ENCODE measurements at places on chromosomes 11 and 22.

DNA sequence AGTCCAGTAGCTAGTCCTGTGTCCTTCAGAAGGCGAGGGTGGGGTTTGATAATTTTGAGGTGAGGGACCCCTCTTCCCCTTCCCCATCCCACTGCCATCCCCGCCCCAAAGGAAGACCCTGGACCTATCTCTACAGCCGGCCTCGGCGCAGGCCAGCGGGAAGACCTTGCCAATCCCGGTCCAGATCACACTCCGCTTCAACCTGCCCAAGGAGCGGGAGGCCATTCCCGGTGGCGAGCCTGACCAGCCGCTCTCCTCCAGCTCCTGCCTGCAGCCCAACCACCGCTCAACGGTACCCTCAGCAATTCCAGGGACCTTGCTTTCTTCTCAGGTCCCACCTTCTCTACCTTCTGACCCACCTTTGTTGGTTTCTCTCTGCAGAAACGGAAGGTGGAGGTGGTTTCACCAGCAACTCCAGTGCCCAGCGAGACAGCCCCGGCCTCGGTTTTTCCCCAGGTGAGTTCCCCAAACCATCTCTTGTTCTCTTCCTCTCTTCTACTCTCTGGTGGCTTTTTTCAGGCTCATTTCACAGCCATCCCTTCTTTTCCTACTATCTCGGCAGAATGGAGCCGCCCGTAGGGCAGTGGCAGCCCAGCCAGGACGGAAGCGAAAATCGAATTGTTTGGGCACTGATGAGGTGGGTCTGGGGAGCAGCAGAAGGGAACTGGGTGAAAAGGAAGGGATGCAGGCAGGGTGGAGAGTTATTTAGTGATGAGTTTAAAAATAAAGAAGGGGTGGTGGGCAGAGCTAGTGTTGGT lies 1.3 kb downstream of the KAT5 start:
- DNase-seq, result no peak

DNA sequence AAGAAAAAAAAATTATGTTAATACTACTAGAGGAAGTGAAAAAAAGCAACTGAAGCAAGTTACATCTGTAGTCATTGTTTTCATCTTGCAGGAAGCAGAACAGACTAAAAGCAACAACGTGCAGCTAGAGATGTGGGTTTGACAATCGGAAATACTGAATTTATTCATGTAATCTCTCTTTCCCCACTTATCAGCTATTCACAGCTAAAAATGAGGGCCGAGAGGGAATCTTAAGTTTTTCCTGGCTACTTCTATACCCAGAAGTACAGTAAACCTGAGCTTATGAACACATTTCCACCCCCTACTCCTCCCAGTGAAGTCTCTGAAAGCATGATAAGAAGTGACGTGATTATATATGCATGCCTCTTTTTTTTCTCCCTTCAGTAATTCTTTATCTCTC lies 116.5 kb downstream of the SPON1 start:
- no peak for DNase-seq

DNA sequence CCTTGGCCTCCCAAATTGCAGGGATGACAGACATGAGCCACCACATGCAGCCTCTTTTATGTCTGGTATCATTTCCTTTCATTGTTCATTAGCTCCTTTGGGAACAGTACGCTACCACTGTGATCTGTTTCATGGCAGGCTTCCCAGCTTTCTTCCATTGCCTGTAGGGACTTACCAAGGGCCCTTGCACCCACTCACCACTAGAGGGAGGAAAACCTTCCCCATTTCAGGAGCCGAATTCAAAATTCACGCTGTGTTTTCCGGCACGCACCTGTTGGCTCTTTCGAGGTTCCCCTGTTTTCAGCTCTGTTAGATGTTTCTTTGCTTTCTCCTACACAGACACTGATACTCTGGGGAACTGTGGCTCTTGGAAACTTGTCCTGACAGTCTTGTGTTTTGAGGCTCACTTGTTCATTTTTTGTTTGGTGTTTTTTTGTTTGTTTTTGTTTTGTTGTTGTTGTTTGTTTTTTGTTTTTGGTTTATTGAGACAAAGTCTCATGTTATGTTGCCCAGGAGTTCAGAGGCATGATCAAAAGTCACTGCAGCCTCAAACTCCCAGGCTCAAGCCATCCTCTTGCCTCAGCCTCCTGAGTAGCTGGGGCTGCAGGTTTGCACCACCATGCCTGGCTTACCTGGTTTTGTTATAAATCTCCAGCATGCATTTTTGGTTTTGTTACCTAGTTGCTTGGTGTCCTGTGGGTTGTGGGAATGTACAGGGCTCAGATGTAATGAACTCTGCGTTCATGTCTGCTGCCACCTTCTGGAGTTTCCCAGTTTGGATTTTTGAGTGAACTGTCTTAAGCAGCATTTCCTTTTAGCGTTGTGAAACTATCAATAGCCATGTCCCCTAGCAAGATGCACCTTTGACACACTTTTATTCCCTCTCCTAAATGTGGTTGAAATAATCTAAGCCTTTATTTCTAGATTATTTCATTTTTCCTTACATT lies 2.3 kb downstream of the KRTAP5-11 start:
- DNase-seq, result no peak

DNA sequence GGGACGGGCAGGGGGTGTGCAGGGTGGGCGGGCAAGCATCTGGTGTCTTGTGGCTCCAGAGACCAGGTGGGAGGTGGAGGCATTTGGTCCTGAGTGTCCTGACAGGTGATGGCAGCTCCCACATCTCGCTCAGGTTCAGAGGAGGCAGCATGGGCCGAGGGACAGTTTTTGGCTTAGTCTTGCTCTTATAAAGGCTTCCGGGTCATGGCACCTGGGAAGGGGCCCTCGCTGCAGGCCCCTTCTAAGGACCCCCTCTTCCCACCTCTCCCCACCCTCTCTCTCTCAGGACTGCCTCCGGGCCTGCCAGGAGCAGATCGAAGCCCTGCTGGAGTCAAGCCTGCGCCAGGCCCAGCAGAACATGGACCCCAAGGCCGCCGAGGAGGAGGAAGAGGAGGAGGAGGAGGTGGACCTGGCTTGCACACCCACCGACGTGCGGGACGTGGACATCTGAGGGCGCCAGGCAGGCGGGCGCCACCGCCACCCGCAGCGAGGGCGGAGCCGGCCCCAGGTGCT lies 9.9 kb downstream of the CCND1 start:
- no peak for DNase-seq

GRCh38 chr11:7509966-7510365 lies 3.8 kb upstream of the PPFIBP2 start:
- DNase-seq, result no peak

GRCh38 chr11:17012712-17013547 lies 1.3 kb downstream of the PLEKHA7 start:
- DNase-seq, result no peak

DNA sequence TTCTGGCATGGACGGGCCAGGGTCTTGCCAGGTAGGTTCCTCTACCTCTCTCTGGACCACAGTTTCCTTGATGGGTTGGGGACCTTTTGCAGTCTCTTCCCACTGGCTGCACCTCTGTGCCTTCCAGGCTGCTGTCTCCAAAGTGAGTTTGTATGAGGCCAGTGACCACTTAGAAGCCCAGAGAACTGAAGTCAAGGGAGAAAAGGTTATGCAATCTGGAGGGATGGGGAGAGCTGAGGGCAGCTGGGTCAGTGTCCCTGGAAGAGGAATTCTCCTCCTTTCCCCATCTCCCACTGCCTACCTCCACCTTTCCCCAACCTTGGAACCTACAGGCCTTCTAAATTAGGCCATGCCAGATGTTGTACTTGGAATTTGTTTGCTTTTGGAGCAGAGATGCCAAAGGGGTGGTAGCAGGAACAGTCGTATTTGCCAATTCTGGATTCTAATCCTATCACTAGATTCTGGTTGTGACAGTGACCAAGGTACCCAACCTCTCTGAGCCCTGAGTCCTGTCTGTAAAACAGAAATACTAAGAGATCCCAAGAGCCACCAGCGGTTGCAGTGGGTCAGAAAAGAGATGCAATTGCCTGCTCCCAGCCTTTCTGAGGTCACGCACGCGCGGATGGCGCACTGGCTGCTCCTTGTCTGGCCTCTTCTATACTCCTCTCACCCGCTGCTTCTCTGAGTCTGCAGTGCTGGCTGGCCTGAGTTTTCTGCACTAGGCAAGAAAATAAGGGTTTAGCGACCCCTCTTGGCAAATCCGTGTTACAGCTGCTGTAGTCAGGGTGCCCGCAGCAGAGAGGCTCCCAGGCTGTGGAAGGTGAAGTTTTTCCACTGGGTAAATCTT lies 10.7 kb upstream of the ACCSL start:
- DNase-seq, result no peak

DNA sequence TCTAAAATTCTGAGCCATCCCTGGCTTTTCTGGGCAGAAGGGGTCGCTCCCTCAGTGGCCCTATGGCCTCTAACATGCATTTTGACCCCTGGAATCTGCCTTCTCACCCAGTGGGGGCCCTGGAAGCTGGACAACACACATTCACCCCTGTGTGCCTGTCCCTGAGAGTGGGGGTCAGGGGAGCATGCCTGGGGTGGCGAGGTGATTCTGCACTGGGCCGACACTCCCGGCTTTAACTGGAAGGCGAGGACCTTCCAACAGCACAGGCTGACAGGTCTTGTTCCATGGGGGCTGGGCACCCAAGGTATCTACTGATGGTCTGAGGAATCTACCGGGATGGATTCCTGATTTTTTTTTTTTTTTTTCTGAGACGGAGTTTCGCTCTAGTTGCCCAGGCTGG lies 10.7 kb downstream of the PPM1F start:
- DNase-seq, result no peak

DNA sequence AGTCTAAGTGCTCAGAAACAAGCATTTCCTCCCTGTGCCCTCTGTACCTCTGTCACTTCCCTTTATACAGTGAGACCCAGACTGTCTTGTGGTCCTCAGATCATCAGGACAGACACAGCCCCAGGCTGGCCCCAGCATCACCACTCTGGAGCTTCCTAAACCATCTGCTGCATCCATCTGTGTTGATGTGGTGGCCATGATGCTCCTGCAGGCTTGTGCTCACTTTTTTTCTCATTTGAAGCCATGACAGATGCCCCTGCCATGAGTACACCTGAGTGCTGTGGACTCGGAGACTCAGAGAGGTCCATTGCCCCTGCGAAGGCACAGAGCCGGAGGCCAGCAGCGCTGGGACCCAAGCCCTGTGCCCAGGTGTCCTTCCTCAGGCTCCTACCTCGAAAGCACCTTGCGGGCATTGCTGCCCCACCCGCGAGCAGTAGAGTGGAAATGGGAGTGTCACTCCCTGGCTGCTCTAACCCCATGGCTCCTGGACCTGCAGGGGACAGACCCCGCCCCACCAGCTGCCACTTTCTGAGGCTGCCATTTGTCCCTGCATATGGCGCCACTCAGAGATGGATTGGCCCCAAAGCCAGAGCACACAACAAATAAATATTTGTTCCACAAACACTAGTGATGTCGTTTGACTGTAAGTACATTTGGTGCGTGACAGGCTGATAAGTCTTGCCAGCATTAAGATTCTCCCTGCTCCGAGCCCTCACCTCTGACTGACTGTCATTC lies 593.5 kb downstream of the TBC1D22A start:
- no peak for DNase-seq

GRCh38 chr11:41499429-41499828 lies 40.0 kb upstream of the LRRC4C start:
- no peak for DNase-seq

GRCh38 chr22:50117168-50117762 lies 27.5 kb downstream of the MOV10L1 start:
- DNase-seq, result no peak

DNA sequence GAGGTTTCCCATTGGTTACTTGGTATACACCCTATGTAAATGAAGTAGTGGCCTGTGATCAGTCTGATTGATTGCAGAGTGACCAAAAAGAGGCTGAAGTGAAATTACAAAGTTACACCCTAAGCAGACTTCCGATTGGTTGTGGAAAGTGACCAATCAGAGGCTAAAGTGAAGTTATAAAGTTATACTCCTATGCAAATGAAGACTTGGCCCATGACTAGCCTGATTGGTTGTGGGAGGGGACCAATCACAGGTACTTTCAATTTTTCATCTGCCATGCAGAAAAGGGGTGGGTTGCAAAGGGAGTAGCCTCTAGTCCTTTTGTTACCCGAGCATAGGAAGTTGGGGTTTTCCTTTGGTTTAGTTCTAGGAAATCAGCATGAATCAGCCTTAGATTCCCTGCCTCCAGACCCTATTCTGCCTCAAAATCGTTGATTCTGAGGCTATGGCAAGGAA lies 18.1 kb upstream of the CSTF3 start:
- DNase-seq, result no peak

GRCh38 chr11:113345978-113346377 lies 31.6 kb downstream of the TTC12 start:
- DNase-seq, result no peak

DNA sequence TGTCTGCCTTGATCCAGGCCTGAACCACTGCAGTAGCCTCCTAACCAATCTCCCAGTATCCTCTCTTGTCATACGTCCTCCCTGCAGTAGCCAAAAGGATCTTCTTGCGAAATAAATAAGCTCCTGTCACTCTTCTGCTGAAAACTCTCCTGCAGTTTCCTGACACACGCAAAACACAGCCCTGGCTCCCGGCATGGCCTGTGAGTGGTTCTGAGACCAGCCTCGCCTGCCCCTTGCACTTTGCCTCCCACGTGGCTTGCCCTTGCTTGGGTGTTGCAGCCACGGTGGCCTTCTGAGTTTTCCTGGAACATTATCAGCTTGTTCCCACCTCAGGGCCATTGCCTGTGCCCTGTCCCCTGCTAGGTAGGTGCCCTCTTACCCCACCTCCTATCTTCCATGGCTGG lies 7.2 kb downstream of the ZC3H7B start:
- DNase-seq, result no peak

DNA sequence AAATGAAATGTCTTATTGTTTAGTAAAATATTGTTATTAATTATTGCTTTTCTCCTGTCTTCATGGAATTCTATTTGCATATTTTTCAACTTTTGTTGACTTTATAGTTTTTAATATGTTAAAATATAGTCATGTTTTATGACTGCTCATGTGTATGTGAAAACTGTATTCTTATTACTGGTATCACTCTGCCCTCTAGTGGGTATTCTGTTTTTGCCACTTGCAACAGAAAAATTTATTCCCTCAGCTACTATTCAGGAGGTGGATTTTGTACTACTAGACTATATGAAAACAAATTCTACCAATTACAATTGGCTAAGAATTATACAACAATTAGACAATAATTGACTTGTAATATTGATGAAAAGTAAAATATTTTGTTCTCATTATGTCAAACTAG lies 45.0 kb downstream of the OR4C6 start:
- no peak for DNase-seq

DNA sequence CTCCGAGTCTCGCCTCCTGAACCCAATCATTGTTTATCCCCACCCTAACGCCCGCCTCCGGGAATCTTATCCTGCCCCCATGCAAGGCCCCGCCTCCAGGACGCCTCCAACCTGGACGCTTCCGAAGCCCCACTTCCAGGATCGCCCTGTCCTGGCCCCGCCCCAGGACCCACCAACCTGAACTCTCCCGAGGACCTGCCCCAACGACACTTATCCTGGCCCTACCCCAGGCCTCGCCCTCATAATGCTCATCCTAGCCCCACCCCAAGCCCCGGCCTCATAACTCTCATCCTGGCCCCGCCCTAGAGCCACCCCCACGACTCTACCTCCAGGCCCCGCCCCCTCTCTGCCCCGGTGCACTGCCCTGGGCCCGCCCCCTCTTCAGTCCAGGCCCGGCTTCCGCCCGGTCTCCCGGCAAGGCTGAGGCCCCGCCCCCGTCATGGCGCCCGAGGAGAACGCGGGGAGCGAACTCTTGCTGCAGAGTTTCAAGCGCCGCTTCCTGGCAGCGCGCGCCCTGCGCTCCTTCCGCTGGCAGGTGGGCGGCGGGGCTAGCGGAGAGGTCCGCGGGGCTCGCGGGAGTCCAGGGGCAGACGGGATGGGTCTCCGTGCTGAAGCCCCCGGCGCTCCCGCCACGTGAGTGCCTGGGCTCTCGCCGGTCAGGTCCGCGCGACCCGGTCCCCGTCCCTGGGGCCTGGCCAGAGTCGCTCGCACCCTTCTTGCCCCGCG lies 45.7 kb upstream of the DEFB108B start:
- DNase-seq, result peak; percentile 78

- no peak for DNase-seq
Observed at GRCh38 chr11:107157146-107157808, 139.0 kb upstream of the GUCY1A2 start.
